ENCODE measurements at places on chromosomes 16 and 17. TPM values are rescaled to one million over a fixed set of nuclear protein-coding genes. Genes with fewer than 3 reads are reported as not detected.

The RND2 gene
- polyA plus RNA-seq = 2.0 TPM

The OR1D2 gene
- polyA plus RNA-seq = 0.04 TPM

The MMP2 gene
- 588 TPM for polyA plus RNA-seq

- no peaks in the 10 kb centered on the region for H3K27me3 ChIP-seq
- H3K36me3 ChIP-seq = no peaks in the 10 kb centered on the region
These were observed 15.4 kb downstream of the MFSD11 start for GRCh38 chr17:76753061-76753961.

GRCh38 chr17:14919094-14919493, 346.0 kb downstream of the PMP22 start:
- DNase-seq = no peak
- H3K4me1 ChIP-seq = no peaks in the 10 kb centered on the region
- H3K27ac ChIP-seq = no peak overlapping the region
- H3K36me3 ChIP-seq = no peaks in the 10 kb centered on the region
- no peaks in the 10 kb centered on the region for H3K27me3 ChIP-seq

Measured in left lung (tissue), 14 donors.